A172 (cell line): ENCODE measurements at places on chromosomes 16 and 17. TPM values are rescaled to one million over a fixed set of nuclear protein-coding genes. Genes with fewer than 3 reads are reported as not detected.

DNA sequence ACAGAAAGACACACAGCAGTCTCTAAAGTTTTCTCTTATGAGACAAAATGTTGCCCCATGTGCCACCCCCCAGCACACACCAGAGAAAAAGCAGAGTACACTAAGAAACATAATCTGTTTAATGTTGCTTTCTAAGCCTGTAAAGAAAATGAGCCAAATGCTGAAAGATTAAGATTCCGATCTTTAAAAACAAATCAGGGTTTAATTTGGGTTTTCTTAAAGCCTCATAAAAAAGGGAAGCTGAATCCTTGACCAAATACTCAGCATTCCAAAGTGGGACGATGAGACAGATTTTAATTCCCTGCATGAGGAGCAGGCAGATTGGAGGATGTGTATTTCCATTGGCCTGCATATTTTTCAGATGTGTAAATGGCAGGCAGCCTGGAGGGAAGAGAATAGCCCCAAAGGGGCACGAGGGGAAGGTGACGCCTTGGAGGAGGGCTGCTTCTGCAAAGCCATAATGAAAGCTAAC is 118.4 kb downstream of the COPRS start:
- peak; percentile 80 for DNase-seq

Gene NOTUM
- total RNA-seq = 0.14 and 1.9 TPM in 2 replicates

Gene GIT1
- 51.8 and 53.2 TPM in 2 replicates for total RNA-seq

- no peak for DNase-seq
Measured at GRCh38 chr17:30238387-30239088, 3.0 kb upstream of the SLC6A4 start.

- DNase-seq = no peak
Measured at GRCh38 chr16:27551036-27551435, 1.1 kb downstream of the KATNIP start.

- peak; percentile 88 for DNase-seq
Measured at GRCh38 chr16:1691276-1691675, 13.2 kb downstream of the JPT2 start.
